ENCODE measurements at places on chromosomes 1 and 21.

GRCh38 chr1:77536813-77537212, 145.6 kb downstream of the ZZZ3 start:
- DNase-seq, result no peak

DNA sequence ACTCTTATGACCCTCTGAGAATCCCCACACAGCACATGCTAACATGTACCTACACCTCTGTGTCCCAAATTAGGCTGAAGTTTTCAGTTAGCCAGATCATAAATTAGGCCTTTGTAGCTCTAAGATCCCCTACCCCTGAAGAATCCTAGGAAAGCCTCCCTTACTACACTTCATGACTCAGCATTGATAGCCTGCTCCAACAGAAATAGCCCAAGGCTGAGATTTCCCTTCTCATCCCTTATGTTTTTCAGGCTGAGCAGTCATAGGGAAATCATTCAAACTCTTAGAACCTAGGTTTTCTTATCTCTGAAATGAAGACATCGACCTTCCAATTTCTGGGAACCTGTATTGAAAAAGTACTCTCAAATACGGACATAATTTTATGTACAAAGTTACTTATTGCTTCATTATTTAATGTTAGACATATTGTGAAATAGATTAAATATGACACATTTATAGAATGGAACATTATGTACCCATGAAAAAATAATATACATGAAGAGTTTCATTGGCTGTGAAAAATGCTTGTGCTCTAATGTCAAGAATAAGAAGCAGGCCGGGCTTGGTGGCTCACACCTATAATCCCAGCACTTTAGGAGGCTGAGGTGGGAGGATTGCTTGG, 122.4 kb upstream of the UBE2U start:
- DNase-seq, result no peak

GRCh38 chr1:14543191-14543840, 55.2 kb upstream of the KAZN start:
- DNase-seq, result no peak

GRCh38 chr1:181148636-181149035, 60.1 kb downstream of the IER5 start:
- no peak for DNase-seq

GRCh38 chr1:179178950-179179349, 50.5 kb downstream of the ABL2 start:
- DNase-seq, result no peak

DNA sequence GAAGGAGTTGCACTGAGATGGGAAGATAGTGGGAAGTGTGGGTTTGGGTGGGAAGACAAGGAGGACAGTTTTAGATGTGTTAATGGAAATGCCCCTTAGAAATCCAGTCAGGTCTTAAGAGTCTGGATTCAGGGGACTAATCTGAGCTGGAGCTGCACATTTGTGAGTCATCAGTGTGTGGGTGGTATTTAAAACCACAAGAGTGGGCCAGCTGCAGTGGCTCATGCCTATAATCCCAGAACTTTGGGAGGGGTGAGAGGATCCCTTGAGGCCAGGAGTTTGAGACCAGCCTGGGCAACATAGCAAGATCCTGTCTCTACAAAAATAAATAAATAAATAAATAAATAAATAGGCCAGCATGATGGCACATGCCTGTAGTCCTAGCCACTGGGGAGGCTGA, 40.9 kb upstream of the SLC6A9 start:
- DNase-seq, result no peak

DNA sequence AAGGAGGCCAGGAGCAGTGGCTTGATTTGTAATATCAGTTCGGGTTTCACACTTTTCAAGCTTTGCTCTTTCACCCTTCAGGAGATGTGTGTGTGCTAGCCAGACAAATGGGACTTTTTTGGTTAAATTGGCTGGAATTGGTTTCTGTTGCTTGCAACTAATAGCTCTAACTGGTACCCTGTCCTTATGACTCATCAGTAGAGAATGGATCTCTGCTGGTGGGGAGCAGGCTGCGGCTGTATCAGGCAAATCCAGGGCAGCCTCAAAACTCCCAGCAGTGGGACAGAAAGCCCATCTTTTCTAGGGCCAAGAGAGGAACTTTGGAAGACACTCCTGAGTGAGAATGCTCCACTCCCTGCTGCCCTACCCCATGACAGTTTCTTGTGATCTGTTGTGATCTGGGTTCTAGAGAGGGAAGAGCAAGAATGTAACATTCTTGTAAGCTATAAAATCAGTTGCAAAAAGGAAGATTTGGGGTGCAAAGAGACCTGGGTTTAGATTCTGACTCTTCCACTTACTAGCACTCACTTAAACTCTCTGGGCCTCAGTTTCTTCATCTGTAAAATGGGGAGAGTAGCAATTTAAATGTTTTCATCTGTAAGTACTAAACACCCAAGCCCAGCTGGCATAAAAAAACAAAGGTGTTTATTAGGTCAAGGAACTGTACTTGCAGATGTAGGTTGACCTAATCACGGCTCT, 257.0 kb upstream of the TMEM51 start:
- DNase-seq, result no peak

- no peak for DNase-seq
Measured at GRCh38 chr1:201707027-201707426, 121.9 kb upstream of the IPO9 start.

DNA sequence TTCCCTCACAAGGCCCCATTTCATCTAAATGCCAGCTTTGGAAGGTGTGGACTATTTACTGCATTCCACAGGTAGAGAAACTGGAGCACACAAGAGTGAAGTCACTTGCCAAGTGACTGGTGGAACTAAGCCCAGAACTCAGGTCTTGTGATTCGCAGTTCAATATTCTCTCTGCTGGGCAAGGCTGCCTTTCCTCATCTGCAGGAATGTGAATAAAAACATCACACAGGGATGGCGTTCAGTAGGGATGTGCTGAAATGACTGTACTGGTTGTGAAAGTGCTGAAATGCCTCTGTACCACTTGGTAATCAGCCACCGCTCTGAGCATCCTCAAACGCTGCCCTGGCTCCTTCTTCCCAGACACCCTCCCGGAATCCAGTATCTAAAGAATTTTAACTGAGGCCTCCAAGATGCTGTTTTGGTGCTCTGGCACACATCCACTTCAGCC, 145.6 kb downstream of the HIVEP3 start:
- no peak for DNase-seq

Measured in natural killer cell (primary cell).